ENCODE measurements at places on chromosomes 3 and 15.

- no peak for DNase-seq
Measured at GRCh38 chr3:123302961-123303360, 101.2 kb downstream of the SEC22A start.

DNA sequence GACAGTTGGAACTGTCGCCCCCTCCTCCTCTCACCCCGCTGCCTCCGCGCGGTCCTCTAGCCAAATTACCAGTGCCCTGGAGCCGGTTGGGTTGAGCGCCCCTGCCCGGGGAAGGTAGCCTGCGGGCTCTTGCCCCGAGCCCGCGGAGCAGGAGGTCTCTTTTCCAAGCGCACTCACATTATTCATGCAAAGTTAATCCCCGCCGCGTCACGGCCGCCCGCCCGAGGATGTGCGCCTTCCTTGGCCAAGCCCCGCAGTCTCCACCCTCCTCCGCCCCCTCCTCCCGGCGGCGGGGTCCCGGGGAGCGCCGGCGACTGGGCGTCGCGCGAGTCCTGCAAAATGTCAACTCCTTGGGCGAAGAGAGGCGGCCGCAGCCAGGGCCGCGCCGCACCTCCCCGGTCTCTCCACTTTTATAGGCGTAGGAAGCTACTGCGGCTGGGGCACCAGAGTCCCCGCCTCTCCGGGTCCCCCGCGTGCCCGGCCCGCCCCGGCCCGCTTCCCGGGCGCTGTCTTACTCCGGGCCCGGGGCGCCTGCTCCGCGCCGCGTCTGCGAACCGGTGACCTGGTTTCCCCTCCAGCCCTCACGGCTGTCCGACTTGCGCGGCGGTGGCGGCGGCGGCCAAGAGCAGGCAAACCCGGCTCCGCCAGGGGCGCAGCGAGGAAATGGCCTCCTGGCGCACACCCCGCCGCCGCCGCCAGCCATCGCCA, at the start of gene THRB:
THRB (minus strand) TSS at position 233 of the 708 bp plus-strand sequence.
- DNase-seq, result no peak

DNA sequence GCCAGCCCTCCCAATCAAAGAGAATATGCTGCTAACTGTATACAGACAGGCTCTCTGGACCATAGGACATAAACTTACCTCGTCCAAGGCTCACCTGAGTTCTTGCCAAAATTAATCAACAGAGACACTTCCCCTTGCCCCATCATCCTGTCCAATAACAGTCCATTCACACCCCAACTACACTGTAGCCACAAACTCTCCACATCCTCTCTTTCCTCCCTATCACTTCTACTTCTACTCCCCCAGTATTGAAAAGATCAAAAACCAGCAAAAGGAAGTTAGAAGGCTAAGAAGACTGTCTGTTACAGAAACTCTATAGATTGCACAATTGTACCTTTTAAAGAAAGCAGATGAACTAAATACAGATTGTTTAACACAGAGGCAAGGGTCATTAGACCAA, 133.5 kb upstream of the STT3B start:
- peak; percentile 48 for DNase-seq

DNA sequence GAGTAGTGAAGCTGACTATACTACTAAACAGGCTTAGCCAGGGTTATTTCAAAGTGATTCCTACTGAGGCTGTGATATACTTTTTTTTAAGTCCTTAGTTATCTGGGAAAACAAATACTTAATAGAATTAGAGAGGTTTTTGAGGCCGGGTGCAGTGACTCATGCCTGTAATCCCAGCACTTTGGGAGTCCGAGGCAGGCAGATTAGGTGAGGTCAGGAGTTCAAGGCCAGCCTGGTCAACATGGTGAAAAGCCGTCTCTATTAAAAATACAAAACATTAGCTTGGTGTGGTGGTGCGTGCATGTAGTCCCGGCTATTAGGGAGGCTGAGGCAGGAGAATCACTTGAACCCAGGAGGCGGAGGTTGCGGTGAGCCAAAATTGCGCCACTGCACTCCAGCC, 34.2 kb downstream of the PRTG start:
- no peak for DNase-seq

GRCh38 chr3:44712455-44713075, at the start of gene ZNF502:
ZNF502 (plus strand) TSS chr3:44712660; CDS start chr3:44720262, 7,602 bp downstream.
- peak; percentile 71 for DNase-seq

GRCh38 chr15:25391971-25392721, 46.7 kb downstream of the UBE3A start:
- DNase-seq, result no peak

DNA sequence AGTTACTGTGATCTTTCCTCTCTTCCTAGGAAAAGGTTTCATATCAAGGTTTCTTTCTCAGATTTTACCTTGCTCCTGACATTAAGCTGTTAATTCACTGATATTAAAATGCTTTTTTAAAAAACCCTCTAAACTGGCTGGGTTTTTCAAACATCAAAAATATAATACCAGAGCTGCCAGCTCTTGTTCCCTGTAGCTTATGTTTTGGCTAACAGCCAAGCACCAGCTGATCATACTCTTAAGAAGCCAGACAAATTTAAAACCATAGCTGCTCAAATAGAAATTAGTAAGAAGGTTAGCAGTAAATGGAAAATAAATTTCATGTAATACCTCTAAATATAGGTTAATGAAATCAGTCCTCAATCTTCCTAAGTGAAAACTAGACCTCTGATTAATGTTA, 657.5 kb downstream of the GRM7 start:
- DNase-seq, result no peak

Measured in activated CD8-positive, alpha-beta T cell treated with anti-CD3 and anti-CD28 coated beads, Interleukin-2, amount 10 ng/mL, durations not matched to agents 7 days and 5 days (primary cell).